Posterior vena cava (tissue), 2 donors: ENCODE measurements at places on chromosomes 1 and 21. TPM values are rescaled to one million over a fixed set of nuclear protein-coding genes. Genes with fewer than 3 reads are reported as not detected.

Gene KRTAP11-1
- total RNA-seq: not detected

Gene ANXA9
- 0.19 TPM for total RNA-seq

Gene NUDT4B
- 1.00 TPM for total RNA-seq

Gene DNASE2B
- total RNA-seq: not detected

Gene PYHIN1
- total RNA-seq: 3.4 TPM
